ENCODE measurements at places on chromosomes 4 and X.

- DNase-seq, result peak; percentile 27
Observed at GRCh38 chr4:189202182-189202868, 738.3 kb upstream of the FRG1 start.

- DNase-seq, result no peak
Observed at GRCh38 chrX:1511829-1512228, 25.2 kb downstream of the P2RY8 start.

DNA sequence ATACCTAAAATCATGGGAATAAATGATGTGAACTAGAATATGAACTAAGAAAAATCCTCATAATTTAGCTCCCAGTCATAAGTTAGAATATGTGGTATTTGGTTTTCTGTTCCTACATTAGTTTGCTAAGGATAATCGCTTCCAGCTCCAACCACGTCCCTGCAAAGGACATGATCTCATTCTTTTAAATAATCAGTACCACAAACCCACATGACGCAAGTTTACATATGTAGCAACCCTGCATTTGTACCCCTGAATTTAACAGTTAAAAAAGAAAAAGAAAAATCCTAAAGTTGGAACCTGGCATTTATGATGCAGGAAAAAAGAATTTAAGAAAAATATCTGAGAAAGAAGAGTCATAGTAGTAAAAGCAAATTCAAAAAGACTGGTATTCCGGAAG is 13.3 kb downstream of the UBA6 start:
- DNase-seq, result no peak

GRCh38 chr4:154421618-154422017 is 70.0 kb downstream of the DCHS2 start:
- DNase-seq, result no peak

DNA sequence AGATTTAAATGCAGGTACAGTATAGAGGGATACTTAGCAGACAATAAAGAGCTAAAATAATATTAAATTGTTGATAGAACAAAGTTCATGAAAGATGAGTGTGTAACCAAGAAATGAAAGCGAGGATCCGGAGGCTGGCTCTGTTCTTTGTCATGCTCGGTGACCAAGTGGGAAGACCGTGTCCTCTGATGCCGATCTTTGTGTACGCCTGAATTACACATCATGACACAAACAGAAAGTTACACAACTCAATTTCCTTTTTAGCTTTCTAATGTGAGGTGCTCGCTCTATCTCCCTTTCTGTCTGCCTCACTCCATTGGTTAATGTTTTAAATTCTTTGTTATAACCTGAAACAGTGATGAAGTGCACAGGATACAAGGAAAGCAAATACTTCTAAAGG is 114.8 kb upstream of the NEIL3 start:
- no peak for DNase-seq

GRCh38 chrX:154429711-154430110 is 1.2 kb downstream of the ATP6AP1 start:
- DNase-seq, result no peak

- DNase-seq, result no peak
Observed at GRCh38 chr4:122689972-122690371, 42.5 kb upstream of the BBS12 start.

- DNase-seq, result no peak
Observed at GRCh38 chr4:53767482-53767881, 176.2 kb upstream of the LNX1 start.

DNA sequence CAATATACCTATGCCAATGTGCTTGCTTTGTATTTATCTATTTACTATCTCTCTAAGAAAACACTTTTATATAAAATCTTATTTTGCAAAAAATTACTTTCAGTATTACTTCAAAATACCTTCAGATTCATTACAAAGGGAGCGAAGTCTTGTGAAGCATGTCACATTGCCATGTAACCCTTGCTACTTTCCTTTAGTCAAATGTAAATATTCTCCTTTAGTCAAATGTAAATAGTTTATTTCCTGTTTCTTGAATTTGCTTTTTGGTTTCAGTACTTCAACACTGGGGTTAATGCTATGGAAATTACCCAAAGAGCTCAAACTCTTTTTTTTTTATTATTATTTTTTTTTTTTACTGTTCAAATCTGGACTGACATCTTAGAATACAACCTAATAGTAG is 383.3 kb downstream of the GRXCR1 start:
- DNase-seq, result no peak
